ENCODE measurements at places on chromosomes 16 and 17. TPM values are rescaled to one million over a fixed set of nuclear protein-coding genes. Genes with fewer than 3 reads are reported as not detected.

Gene EPX
- total RNA-seq: not detected

Gene EIF3CL
- total RNA-seq: 81.0 TPM

Gene FNDC8
- total RNA-seq: not detected

Gene BLMH
- total RNA-seq: 97.5 TPM

Gene ATP5PD
- 153 TPM for total RNA-seq

Gene NSRP1
- total RNA-seq: 35.7 TPM

Gene AHSP
- total RNA-seq: not detected

Gene ADAM11
- total RNA-seq: 0.31 TPM

Gene BEAN1
- not detected for total RNA-seq

Gene GPR139
- not detected for total RNA-seq

Gene B3GNT9
- 3.8 TPM for total RNA-seq

Gene KRTAP9-2
- not detected for total RNA-seq

Gene GCGR
- not detected for total RNA-seq

Gene NCBP3
- total RNA-seq: 71.9 TPM

Gene CACNG1
- total RNA-seq: not detected

Gene NOMO2
- total RNA-seq: 121 TPM

Gene JUP
- 0.14 TPM for total RNA-seq

Gene AATK
- total RNA-seq: 7.6 TPM

Gene GGT6
- not detected for total RNA-seq

Gene DNAAF8
- total RNA-seq: not detected

Gene CFAP97D1
- not detected for total RNA-seq
